ENCODE measurements at places on chromosomes 3 and 15.

DNA sequence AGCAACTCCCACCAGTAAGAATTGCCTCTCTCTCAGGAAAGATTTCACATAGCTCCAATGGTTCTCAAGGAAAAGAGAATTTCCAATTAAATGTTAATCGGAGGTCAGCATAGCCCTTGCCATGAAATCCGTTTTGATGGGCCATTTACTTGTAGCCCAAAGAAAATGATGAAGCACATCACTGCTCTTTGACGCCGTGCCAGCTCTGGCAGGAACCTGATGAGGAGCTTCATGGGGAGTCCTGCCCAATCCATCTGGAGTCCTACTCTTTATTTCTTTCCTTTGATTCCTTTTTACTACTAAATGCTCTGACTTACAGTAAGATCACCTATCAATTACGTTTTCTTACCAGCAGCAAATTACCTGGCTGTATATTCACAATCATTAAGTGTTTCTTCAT lies 84.7 kb downstream of the FGF12 start:
- no peak for DNase-seq

GRCh38 chr3:96070678-96071077 lies 743.7 kb upstream of the EPHA6 start:
- no peak for DNase-seq

DNA sequence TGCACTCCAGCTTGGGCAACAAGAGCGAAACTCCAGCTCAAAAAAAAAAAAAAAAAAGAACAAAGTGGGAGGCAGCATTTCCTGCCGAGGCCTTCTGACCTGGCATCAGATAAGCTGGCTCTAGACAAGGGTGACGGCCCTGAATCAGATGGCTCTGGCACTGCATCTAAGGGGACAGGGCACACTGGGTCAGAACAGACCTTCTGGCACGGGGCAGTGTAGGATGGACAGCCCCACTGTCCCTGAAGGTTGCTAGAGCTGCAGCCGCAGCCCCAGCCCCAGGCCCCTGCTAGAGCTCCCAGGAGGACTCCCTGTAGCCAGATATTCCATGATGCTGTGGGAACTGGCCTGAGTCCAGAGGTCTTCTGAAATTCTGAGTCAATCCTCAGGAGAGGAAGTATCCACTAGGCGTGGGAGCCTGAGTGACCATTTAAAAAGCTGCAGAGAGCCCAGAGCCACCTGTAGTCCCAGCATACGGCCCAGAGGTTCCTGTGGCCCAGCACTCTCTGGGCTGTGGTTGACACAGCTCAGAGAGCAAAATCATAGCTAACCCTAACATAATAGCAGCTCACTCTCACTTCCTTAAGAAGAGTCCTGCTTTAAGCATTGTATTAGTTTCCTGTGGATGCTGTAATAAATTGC lies 69.2 kb upstream of the MFGE8 start:
- no peak for DNase-seq

DNA sequence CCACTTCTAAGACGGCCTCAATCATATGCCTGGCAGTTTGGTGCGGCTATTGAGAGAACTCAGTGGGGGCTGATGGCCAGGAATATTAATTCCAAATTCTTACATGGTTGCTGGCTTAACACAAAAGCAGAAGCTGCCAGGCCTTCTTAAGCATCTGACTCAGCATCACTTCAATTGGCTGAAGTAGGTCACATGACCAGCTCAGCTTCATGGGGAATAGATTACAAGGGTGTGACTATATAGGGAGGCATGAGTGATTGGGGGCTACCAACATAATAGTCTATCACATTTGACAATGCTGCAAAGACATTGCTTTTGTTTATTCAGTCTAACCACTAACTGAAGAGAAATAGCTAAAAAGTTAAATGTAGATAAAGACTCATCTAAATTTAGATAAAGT lies 101.6 kb upstream of the ANKRD28 start:
- no peak for DNase-seq

DNA sequence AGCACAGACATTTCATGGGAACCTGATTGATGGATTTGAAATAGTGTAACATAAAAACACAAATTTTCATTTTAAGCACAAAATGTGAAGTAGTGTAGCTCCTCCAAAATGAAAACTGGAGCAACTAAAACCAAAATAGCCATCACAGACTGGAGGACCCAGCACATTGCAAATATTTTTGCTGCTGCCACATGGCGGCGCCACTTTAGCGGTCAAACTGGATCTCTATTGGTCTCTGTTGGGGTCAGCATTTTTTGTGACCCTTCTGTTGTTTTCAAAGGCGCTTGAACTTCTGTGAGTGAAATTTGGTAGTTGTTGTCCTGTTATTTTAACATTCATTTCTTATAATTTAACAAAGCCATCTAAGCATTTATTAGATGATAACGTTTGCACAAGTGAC lies 259.9 kb downstream of the IL20RB start:
- no peak for DNase-seq

DNA sequence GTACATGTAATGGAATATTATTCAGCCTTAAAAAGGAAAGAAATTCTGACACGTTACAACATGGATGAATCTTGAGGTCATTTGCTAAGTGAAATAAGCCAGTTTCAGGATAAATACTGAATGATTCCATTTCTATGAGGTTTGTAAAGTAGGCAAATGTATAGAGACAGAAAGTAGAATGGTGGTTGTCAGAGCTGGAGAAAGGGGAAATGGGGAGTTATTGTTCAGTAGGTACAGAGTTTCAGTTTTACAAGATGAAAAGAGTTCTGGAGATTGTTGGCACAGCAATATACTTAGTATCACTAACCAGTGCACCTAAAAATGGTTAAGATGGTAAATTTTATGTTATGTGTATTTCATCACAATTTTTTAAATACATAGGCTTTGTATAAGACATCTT lies 60.6 kb downstream of the USP8 start:
- no peak for DNase-seq

GRCh38 chr3:177705976-177706823 lies 508.9 kb upstream of the TBL1XR1 start:
- DNase-seq: no peak

- no peak for DNase-seq
These were observed 32.1 kb upstream of the KCNMB2 start for GRCh38 chr3:178504128-178504527.

DNA sequence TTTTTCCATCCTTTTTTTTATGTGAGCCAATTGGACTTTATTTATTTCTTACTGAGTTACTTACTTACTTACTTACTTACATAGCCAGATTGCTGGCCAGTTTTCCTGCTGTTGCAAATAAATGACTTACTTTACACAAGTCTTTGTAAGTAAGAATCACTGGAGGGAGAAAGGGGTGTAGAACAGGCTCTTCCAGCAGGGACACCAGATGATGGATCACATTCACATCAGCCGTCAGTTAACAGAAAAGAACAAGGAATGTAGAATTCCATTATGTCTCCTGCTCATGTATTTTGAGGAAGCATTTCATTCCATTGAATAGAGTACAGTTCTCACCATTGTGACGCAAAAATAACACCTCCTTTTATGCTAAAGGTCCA lies 188.6 kb downstream of the FNDC3B start:
- DNase-seq: no peak

- no peak for DNase-seq
These were observed 2.0 kb upstream of the TM6SF1 start for GRCh38 chr15:83105440-83105839.

DNA sequence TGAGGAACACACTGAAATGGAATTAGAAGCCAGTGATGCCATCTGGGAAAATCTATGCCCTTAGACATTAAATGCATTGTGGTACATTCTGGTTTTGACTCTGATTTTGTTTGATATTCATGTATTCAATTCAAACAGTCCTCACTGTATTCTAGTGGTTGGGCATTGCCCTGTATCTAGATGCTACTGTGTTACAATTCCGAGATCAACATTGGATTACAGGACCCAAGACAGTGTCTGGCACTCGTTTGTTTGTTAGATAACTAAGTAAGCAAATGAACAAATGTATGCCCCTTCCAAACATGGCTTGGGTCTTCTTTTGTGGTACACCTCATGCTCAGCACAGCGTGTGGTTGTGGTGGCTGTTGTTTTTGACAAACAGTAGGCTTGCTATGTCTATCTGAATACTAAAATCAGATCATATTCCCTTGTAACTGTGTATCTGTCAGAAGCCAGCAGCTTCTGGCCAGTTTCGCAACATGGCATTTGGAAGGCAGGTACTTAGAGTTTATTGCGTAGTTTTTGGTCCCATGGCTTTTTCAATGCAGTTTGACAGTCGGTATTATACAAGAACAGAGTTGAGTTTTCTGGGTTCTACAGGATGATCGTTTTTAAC lies 5.7 kb downstream of the FILIP1L start:
- DNase-seq: no peak

GRCh38 chr3:139674571-139675260 lies 3.1 kb downstream of the NMNAT3 start:
- DNase-seq: no peak

- DNase-seq: no peak
These were observed 145.9 kb upstream of the LRRFIP2 start for GRCh38 chr3:37320276-37320675.

- DNase-seq: no peak
These were observed 9.8 kb upstream of the GMPPB start for GRCh38 chr3:49733551-49733950.
